Osteocyte (in vitro differentiated cells): ENCODE measurements at places on chromosomes 5 and 9.

- DNase-seq = no peak
Observed at GRCh38 chr9:136311051-136312008, 7.4 kb upstream of the CCDC187 start.

GRCh38 chr9:137492464-137493363 lies 33.6 kb upstream of the NSMF start:
- no peak for DNase-seq

DNA sequence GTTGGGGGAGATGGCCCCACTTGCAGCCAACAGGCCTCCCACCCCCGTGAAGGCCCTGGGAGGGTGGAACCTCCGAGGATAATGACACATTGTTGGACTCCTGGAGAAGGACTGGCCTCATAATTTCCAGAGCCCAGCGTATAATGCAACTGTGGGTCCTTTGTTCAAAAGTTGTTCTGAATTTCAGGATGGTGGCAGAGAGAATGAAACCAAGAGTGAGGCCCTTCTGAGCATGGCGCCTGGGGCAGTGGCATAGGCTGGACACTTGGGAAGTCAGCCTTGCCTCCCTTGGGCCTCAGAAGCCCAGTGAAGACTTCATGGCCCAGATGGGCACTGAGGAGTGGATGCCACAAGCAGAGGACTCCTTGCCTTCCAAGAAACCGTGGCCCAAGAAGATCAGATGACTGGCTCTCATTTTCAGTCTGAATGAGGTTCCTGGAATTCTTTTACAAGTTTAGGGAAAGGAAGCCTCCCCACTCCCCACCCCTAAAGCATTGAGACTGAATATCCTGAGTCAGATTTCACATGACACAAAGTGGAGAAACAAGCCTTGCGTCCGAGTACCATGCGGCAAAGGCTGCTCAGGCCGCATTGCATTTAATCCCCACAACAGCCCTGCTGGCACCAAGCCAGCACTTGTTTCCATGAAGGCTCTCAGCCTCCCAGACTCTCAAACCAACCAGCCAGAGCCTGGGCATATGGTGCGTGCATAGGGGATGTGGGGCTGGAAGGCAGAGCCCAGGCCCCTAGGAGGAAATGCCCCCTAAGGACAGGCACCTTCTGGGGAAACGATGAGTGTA lies 96.7 kb upstream of the SMIM23 start:
- no peak for DNase-seq

- DNase-seq = no peak
Observed at GRCh38 chr9:71885467-71885866, 25.5 kb downstream of the ABHD17B start.

- no peak for DNase-seq
Observed at GRCh38 chr5:38273626-38274025, 15.3 kb downstream of the EGFLAM start.

- DNase-seq = no peak
Observed at GRCh38 chr9:74309654-74310053, 187.5 kb upstream of the RORB start.

DNA sequence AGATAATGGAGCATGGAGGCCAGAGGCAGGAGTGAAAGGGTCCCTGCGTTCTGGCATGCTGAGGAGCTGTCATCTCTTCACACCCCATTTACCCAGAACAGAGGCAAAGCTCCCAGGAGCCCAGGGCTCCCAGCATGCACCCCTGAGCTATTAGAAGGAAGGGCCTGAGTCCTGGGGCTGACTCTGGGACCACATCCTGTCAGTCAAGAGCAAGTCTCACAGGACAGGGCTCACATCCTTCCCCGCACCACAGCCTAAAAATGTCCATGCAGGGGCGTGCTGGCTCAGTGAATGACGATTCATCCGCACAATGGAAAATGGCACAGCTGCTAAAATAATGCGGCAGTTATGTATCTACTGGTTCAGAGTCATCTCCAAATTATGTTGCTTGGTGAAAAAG lies 31.4 kb downstream of the CAMK2A start:
- no peak for DNase-seq

DNA sequence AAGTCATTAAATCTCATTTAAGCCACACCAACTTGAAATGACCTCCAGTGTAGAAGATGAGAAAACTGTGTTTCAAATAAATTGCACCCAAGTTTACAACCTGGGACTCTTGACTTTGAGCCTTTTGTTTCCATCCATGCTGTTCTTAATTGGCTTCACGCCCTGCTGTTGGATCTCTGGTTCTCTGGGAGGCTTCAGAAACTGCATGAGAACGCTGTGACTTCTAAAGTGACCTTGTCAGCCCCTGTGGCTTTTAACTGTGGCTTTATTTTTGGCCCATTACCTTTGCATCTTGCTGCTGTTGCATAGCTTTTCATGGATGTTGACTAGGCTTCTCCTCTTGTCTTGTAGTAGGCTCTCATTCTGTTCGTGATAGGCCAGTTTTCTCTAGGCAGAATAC lies 29.3 kb downstream of the TNFAIP8 start:
- no peak for DNase-seq

DNA sequence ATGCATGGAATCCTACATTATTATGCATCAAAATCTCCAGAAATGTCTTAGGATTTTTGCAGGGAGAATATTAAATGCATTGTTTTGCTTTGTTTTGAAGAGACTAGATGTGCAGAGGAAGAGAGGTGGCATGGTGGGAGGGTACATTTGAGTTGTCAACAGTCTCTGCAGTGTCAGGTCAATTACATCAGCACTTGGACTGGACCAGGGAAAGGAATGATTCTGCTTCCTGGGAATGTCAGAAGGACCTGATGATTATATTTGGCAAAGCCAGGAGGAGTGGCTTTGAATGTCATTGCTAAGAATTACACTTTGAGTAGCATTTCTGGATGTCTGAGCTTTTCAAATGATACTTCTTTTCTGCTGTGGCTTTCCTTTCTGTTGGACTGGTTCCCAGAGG lies 17.5 kb upstream of the TMEFF1 start:
- DNase-seq = no peak

DNA sequence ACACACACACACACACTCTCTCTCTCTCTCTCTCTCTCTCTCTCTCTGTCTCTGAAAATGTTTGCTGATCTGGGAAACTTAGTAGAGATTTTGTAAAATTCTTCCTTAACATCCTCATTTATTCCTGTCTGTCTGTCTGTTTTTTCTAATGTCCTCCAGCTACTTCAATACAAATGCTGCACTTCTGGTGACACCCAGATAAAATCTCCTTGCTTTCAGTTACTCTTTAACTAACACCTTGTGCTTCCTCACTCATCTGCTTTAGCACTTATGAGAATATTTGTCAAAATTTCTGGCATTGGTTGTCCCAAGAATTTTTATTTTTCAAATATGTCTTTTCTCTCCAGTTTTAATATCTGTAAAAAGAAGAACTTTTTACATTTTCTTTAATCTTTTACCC lies 35.0 kb upstream of the ARRDC3 start:
- DNase-seq = no peak

DNA sequence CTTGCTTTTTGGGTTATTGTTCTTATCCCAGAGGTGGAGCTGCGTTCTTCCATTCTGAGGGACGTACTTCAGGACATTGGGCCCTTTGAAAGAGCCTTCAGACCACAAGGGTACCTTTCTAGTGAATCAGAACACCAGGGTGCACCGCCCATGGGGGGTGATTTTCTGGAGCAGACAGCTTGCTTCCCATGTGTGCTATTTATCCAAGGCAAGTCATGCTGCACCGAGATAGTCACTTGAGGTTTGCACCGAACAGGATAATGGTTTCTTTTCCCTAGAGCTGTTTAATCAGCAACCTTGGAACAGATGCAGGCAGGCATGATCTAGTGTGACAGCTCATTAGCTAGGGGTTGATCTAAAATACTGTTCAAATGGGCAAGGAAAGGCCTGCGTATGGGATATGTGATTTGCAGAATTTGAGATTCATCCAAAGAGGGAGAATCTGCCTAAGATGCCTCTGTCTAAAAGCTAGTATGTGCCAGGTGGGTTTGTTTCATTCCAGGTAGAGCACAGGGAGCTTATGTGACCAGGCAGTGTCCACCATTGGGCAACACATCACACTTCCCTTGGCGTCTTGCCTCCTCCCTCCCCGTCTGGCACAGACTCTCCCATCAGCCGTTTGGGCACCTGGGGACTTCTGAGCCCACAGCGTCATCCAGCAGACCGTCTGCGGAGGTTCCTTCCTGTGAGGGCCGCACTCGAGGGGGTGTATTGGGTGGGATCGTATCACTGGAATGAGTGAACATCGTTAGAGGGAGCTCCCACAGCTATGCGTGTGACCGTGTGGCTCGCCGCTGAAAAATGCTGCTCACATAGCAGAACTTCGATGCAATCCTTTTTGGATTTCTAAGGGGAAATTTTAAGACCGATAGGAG lies 23.0 kb downstream of the ABL1 start:
- DNase-seq = no peak

DNA sequence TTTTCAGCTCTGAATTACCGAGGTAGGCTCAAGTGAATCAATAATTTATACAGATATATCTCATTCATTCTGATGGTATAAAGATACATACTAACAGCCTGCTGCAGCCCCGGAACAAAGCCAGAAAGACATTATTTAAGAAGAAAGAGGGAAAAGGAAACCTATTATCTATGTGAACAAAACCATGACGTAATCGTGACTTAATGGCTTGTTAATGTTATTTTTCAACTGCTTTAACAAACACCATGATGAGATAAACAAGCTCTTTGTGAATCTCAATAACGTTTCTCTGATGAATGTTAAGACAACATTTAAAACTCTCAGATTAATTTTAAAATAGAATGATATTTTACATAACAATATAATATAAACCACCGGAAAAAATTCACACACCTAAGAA lies 237.1 kb downstream of the SLF1 start:
- no peak for DNase-seq

DNA sequence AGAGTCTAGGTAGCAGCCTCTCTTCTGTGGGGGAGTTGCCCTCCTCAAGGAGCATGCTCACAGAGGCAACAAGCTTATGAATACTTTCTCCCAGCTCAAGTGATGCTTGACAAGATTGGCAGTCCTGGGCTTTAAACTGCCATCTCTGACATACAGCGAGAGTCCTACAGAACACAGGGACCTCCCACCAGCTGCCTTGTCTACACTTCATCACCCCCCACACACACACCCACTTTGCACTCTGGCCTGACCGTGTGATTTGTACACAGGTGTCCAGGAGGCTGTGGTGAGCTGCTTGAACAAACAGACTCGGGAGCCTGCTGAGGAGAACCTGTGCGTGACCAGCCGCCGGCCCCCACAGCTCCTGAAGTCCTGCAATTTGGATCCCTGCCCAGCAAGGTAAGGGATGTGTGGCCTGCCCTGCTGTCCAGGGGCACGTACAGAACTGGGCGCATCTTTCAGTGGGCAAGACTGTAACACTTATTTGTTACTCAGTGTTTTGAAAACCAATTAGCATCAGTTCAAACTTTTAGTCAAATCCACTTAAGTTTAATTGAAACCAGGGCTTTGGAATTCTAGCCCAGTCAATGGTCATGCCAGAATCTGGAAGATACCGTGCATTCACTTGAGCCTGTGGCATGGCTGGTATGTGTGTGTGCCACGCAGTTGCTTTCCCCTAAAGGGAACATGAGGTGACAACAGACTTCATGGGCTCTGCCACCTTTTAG lies 247.5 kb downstream of the ADAMTSL1 start:
- no peak for DNase-seq

DNA sequence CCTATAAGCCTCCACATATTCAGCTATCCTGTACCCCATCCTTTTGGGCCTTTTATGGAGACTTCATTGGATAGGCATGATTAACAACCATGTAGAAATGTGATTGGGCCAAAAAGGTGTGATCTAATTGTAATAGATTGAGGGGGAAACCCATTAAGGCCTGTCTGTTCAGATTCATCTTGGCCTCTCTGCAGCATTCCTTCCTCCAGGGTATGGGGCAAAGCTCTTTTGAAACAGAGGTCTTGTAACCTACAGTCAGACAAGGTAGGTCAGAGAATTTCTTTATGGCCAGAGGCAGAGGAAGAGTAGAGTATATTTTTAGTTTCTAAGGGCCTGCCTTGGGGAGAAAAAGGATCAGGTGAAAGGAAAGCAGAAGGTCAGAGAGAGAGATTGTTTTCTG lies 98.5 kb downstream of the INVS start:
- DNase-seq = no peak

GRCh38 chr9:129023908-129024233 lies 4.3 kb downstream of the SH3GLB2 start:
- DNase-seq = no peak

DNA sequence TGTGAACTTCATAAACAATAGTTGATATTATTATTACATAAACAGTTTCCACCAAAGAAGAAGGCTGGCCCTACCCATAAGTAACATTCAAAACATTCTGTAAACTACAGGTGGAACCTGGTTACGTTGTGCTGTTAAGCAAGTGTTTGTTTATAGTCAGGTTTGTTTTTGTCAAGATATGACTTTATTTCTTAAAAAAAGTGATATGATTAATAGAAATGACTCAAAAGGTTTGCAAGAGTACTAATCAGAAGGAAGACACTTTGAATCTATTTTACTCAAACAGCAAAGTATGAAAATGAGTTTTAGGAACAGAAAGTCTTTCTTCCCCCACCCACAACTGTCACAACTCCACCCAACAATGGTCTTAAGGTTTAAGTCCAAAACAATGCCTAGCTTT lies 220.8 kb downstream of the PLK2 start:
- DNase-seq = no peak

DNA sequence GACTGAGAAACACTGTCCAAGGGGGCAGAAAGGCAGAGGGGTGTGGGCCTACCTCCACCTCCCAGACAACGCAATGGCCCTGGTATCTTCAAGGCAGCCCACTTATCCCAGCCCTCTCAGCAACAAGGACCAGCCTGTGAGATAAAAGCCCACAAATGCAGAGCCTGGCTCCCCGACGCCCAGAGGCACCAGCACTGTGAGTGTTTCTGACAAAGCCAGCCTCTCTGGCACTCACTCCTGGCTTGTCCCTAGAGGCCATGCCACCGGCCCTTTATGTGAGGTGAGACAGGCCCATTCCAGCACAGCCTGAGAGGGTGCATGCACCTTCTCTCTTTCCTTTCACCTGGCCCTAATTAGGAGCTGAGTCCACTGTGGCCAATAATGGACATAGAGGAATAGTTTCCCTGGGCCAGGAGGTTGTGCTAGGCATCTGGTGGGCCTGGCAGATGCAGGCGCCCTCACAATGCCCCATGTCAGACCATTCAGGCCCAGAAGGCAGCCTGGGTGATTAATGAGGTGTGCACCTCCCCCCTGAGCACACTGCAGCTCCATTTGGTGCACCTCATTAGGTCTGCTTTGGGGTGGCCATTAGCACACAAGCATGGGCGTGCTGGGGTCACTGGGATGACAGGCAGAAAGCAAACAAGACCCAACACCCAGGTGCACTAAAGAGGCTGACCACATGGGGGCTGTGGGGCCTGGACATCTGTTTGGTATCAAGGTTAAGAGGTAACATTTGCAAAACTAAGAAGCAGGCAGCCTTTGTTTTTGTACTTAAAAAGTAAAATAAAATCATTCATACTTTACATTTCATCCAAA lies 176.0 kb downstream of the MED10 start:
- no peak for DNase-seq

- no peak for DNase-seq
Observed at GRCh38 chr5:56605231-56605630, 210.1 kb upstream of the MAP3K1 start.

DNA sequence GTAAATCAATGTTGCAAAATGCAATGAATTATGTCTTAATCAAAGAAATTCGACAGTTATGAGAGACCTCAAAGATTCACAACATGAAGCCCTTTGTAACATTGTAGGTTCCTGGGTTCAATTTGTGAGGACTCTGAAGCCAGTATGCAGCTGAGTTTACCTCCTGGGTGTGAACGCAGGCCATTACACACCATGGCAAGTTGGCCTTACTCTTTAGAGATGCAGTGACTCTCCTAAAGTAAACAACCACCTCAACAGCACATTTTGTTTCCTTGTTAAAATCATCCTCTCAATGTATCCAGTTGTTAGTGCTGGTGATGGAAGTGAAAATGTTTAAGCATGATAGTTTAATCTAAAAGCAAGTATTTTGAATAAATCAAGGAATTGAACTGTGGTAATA lies 73.8 kb downstream of the JAKMIP2 start:
- no peak for DNase-seq
